ENCODE measurements at places on chromosomes 4 and X.

DNA sequence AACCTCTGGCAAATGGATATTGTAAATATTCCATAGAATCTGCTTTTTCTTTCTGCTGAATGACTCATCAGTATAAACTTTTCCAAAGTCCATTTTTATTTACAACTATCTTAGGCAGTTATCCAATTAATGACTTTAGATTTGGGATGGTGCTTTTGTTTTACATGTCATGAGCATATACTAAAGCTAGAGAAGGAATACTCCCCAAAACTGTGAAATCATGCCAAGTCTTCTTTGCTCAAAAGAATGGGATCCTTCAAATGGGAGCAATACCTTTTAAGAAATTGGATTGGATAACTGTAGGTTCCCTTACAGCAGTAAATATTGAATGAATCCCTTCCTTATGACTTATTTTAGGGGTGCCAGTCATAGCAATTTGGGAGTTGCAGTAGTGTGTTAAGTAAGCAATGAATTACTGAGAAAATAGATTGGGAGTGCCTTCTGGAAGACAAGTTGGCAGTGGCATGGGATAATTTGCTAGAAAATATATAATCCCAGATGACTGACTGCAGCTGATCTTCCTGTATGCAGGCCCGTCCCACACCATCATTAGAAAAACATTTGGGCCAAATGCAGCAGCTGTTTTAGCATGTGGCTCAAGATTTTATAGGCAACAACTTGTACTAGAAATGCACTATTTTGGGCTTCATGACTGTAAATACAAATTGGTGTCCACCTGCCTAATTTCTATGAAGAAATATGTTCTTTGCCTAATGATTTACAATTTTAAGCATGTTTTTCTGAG lies 2.8 kb downstream of the TMPRSS11D start:
- DNase-seq = peak; percentile 40

GRCh38 chr4:2931512-2932301 lies 31.5 kb downstream of the NOP14 start:
- DNase-seq = no peak

GRCh38 chr4:76386566-76387305 lies 34.2 kb downstream of the CCDC158 start:
- DNase-seq = no peak

DNA sequence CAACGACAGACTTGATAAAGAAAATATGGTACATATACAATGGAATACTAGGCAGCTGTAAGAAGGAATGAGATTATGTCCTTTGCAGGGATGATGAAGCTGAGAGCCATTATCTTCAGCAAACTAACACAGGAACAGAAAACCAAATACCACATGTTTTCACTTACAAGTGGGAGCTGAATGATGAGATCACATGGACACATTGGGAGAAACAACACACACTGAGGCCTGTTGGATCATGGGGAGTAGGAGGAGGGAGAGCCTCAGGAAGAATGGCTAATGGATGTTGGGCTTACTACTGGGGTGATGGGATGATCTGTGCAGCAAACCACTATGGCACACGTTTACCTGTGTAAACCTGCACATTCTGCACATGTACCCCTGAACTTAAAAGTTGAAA lies 209.7 kb downstream of the SPRY1 start:
- DNase-seq = no peak

GRCh38 chr4:135238940-135239339 lies 1037.4 kb upstream of the PABPC4L start:
- DNase-seq = no peak
